ENCODE measurements at places on chromosomes 4 and X. TPM values are rescaled to one million over a fixed set of nuclear protein-coding genes. Genes with fewer than 3 reads are reported as not detected.
A peak's percentile ranks its signal among the peaks of the same experiment; 100 is the strongest.

DNA sequence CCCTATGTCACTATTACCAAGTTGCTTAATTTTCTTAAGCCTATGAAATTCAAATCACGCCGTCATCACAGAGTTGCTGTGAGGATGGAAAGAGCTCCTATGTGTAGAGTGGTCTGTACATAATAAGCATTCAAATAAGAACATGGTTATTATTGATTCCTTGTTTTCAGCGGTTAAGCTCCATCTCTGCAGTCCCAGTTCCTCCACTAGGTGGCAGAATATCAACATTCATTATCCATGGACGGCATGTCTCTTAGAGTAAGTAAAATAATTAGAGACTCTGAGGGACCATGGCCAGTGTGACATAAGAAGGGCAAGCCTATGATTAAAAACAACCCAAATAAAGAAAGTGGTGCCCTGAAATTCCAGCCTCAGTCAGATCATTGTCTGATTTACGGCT, 132.5 kb upstream of the NHS start:
- peak; percentile 58 for DNase-seq

GRCh38 chr4:101304916-101305315, 42.4 kb downstream of the PPP3CA start:
- no peak for DNase-seq

MRPS18C gene
- 25.3 TPM for total RNA-seq

TEX13D gene
- not detected for total RNA-seq

GRCh38 chr4:54779036-54779435, 121.3 kb downstream of the KIT start:
- no peak for DNase-seq

SMAD1 gene
- 58.9 TPM for total RNA-seq

GRCh38 chr4:1767770-1768366, 25.2 kb upstream of the FGFR3 start:
- peak; percentile 47 for DNase-seq

DNA sequence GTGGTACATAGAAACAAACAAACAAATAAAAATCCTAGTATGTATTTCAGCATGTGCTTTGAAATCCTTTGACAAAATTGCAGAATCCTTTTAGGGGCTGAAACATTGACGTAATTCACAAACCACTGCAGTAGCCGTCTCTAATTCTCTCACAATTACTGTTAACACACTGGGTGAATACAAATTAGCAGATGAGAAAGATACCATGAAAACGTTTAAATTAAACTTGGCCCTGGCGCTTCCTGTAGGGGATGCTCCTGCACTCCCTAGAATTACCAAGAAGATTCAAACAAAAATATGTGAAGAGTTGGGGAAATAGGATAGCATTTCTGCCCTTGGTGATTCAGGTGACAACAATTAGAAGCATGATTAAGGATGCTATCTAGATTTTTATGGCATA, 772.5 kb upstream of the PRKX start:
- no peak for DNase-seq

GRCh38 chrX:118579417-118579816, 83.8 kb downstream of the DOCK11 start:
- no peak for DNase-seq

DNA sequence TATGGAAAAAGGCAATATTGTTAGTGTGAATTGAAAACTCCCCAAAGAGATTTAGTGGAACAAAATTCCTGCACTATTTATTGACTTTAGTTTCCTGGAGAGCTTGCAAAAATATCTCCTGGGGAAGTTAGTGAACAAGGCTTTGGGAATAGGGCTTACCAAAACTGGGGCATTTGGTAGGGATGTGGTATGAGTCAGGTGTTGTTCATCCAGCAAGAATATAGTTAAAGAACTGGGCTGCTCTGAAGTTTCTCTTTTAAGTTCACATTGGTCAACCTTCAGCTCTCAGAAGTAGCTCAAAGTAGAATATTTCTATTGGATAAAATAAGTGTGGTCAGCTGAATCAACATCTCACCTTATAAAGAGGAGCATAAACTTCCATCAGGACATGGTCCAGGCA, 185.0 kb downstream of the CPE start:
- no peak for DNase-seq

DNA sequence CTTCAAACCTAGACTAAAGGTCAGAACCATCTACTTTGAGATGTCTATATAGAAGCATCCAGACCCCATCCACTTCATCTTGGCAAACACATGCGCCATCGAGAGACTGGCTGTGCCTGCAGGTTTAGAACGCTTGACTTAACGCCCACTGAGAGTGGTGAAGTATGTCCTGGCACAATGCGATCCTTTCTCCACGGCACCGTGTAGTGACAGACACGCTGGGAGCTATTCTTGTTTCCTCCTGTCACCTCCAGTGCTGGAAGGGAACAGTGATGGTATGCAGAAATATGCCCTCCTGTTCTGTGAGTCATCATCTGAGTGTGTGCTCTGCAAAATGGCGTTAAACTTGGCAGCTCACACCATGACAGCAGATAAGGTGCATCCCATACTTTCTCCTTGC, 330.2 kb downstream of the NLGN4X start:
- no peak for DNase-seq

DNA sequence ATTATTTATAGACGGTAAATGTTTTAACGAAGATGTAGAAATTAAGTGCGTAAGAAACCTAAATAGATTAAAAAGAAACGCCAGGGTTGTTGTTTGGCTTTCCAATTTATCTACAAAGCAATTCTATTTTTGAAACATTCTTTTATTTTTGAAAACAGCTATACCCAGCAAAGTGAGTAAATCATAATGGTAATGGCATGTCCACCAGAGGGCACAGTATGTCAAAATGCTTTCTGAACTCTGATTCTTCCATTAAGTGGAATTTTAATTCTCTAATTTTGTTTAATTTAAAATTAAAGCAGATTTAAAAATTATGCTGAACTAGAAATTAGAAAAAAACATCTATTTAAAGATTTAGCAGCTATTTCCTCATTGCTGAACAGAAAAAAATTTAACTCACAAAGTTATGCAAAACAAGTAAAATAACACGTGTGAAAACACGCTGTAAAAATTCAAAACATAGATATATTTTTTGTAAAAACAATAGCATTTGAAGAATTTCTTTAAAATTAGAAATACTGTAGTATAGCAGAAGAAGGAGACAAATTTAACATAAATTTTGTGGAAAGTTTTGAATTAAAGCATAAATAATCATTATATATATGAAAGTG, 26.5 kb downstream of the RASSF6 start:
- DNase-seq = peak; percentile 64

- DNase-seq = no peak
These were observed 42.7 kb downstream of the CCNG2 start for GRCh38 chr4:77199701-77200100.

DNA sequence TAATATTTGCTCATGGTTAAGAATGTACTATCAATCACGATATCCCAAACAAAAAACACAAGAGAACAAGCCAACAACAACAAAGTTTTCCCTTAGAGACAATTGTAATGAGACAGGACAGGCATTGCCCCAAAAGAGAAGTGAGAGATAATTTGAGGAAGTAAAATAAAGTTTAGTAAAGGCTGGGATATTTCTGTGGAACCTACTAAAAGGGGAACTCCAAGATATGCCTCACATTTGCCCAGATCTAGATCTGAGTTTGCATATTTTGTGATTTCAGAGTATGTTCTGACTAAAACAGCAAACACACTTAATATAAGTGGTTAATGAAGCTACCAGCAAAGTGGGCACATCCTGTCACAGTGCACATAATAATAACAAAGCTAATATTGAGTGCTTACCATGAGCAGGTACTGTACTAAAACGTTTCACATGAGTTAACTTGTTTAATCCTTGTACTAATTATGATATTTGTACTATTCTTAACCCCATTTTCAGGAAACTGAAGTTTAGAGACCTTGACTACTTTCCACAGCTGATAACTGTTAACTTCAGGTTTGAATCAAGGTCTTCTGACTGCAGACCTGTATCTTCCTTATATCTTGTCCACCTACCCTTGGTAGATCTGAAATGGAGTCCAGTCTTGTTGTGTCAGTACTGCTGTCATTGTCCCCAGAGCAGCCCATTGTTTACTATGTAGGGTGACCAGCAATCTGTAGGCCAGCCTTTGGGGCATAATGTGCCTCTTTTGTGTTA, 26.0 kb upstream of the BMP2K start:
- no peak for DNase-seq

GPC3 gene
- total RNA-seq = not detected

GRCh38 chrX:119503484-119503861, 35.2 kb downstream of the SLC25A5 start:
- peak; percentile 64 for DNase-seq

GRCh38 chr4:129246910-129247461, 151.0 kb downstream of the C4orf33 start:
- DNase-seq = no peak

DNA sequence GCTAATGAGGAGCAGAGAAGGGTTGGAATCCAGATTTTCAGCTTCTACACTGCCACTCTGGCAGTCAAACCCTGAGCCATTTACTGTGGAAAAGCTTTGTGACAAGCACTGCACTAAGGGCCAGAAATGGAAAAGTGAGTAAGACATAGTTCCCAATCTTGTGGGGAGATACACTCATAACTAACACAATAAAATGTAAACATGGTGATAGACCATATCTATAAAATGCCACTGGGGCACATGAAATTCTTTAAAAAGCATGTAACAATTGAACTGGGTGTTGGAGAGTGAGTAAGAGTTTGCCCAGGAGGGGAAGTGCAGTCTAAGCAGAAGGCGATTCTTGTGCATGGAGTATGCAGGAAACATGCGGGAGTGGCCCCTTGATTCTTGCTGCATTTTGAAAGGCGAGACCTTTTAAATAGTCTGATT, 32.0 kb upstream of the ANXA5 start:
- DNase-seq = peak; percentile 25

- DNase-seq = no peak
These were observed 448.7 kb upstream of the FAM241A start for GRCh38 chr4:111696505-111696904.

DAPP1 gene
- total RNA-seq = not detected

- DNase-seq = no peak
These were observed 53.4 kb downstream of the AFAP1 start for GRCh38 chr4:7886007-7886973.

All from myocyte (in vitro differentiated cells).